Calu3 (cell line): ENCODE measurements at places on chromosomes 1 and 21. TPM values are rescaled to one million over a fixed set of nuclear protein-coding genes. Genes with fewer than 3 reads are reported as not detected.

DNA sequence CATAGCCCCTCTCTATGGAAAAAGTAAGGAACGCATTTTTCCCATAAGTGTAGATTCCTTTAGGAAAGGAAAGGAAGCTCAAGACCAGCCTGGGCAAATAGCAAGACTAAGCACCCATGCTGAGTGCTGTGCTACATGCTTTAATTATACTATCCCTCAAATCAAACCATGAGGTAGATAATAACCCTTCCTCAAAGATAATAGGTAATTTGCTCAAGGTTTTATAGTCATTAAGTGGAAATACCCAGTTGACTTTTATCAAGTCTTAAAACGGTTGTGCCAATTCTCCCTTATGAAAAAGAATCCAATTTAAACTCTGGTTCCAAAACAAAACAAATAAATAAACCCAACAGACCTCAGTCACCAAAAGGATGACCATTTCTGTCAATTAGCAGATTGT is 3.4 kb downstream of the KIAA0319L start:
- H3K36me3 ChIP-seq: peaks cover 56% of the 10 kb centered on the region
- H3K4me3 ChIP-seq: no peak overlapping the region
- no peak overlapping the region for H3K27ac ChIP-seq
- peaks cover 23% of the 10 kb centered on the region for H3K4me1 ChIP-seq

The SYT11 gene
- total RNA-seq: 0.98 and 1.0 TPM in 2 replicates

The SAMD13 gene
- total RNA-seq: 1.7 and 1.8 TPM in 2 replicates

The AMY1B gene
- not detected in 2 replicates for total RNA-seq

DNA sequence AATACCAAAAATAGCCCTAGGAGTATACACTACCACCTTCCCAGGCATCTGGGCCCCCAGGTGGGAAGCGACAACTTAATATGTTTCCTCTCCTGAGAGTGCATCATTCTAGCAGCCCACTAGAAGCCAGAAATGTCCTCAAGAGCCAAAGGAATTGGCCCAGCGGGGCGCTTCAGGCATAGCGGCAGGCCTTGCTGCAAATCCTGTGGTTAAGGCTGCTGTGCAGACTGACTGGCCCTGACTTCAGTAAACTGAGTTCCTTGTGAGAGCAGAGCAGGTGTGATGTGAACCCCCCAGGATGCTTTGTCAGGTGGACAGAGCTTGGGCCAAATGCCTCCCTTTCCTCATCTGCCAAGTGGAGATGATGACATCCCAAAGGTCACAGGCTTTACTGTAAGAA is 29.7 kb upstream of the LDLRAP1 start:
- H3K27me3 ChIP-seq: peaks cover 25% of the 10 kb centered on the region
- no peaks in the 10 kb centered on the region for H3K36me3 ChIP-seq
- H3K4me1 ChIP-seq: no peaks in the 10 kb centered on the region
- no peak overlapping the region for H3K4me3 ChIP-seq
- no peak overlapping the region for H3K27ac ChIP-seq

GRCh38 chr1:90973897-90974798 is 47.7 kb downstream of the ZNF644 start:
- H3K4me1 ChIP-seq: peaks cover 25% of the 10 kb centered on the region
- H3K27ac ChIP-seq: peak overlapping the region; percentile 33
- H3K36me3 ChIP-seq: peaks cover 52% of the 10 kb centered on the region
- no peak overlapping the region for H3K4me3 ChIP-seq
